ENCODE measurements at places on chromosomes 3 and 15.

DNA sequence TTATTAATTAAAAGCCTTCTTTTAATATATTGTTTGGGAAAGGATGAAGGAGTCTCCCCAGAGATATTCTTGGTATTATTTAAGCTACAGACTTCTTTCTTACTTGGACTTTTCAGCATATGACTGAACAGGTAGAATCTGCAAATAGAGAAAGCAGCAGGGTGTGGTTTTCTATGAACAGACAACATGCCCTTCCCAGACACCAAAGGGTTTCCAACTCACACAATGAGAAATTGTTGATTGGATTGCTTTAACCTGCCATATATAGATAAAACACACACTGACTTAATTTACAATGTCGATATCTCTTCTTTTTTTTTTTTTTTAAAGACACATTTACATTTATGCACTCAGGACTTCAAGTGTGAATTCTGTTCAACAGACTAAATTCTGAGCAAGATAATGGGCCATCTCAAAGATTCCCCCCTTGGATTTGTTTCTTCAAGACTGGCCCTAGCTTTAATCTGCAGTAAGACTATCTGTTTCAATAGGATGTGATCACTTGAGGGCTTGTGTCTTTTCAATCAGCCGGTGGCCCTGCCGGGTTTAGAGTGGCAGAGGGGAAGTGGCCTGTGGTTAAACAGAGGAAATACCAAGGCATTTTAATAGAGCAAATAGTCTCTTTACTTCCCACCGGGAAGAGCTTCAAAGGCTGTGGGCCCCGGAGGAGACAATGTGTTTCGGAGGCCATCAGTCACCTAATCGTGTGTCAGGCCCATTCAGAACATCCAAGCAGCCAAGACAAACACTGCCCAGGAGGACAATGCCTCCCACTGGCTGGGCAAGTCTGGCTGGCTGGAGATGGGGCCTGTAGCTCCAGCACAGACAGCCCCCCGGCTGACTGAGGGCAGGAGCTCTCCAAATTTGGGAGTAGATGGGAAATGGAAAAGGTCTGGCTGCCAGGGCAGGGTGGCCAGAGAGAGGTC is 6.1 kb downstream of the IL17RD start:
- DNase-seq = peak; percentile 14

DNA sequence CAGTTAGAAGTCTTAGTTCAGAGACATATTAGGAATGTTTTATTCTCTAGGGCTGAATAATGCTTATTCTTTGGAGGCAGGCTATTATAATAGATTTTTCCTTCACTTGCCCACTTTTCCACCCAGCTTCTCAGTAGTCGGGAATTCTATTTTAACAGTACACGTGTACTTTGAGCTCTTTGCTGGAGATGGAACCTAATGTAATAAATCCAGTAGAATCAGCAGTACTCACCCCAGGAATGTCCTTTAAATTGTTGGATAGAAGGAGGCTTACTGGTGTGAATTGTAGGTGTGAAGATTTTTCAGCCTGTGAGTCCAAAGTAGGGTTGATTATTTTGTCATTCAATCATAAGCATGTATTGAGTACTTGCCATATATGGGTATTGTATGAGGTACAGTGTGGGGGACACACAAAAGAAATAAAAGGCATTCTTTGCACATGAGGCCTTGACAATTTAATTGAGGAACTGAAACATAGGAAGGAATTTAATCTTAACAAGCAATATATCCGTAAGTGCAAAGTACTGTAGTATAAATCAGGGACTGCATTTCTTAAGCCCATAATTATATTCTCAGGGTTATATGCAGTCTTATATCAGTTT is 29.5 kb upstream of the MGA start:
- peak; percentile 41 for DNase-seq

GRCh38 chr3:127666676-127667075 is 6.1 kb upstream of the ABTB1 start:
- DNase-seq = no peak

- DNase-seq = no peak
Observed at GRCh38 chr15:72968531-72968922, 83.7 kb upstream of the NEO1 start.

DNA sequence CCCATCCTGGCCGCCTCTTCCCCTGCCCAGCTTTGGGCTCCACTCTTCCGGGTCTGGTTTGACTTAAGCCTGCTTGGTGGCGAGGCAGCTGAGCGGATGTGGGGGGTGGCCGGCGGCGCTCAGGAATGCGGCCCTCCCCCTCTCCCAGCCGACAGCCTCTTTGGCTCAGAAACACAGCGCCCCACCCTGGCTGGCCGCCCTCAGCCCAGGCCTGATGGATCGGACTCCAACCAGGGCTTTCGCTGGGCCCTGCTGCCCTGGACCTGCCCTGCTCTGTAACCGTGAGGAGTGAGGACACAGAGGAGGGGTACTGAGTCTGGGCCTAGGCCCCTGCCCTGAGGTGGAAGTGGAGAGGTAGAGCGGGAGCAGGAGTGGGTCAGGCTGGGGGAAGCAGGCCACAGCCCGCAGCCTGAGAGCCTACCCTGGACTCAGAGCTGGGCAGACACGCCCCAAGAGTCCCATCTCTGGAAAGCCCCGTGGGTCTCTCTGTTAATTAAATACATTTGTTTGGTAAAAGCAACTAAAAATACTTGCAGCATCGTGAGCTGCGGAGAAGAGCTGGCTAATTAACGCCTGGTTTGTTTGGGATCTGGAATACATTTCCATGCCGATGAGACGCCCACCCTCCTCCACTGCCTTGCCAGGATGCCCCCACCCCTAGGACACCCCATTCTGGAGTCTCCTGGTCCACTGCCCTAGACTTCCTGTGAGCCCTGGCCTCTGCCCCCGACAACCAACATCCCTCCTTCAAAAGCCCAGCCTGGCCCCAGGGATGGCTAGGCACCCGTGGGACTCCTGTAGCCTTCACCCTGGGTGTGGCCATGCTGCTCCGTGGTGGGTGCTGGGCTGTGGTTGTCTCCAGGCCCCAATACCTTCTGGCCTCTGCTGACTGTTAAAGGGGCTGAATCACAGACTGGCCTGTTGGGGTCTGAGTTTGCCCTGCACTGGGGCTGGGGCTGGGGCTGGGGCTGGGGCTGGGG is 19.6 kb downstream of the PLXNA1 start:
- no peak for DNase-seq

GRCh38 chr3:20062996-20063395 is 22.8 kb downstream of the KAT2B start:
- no peak for DNase-seq

DNA sequence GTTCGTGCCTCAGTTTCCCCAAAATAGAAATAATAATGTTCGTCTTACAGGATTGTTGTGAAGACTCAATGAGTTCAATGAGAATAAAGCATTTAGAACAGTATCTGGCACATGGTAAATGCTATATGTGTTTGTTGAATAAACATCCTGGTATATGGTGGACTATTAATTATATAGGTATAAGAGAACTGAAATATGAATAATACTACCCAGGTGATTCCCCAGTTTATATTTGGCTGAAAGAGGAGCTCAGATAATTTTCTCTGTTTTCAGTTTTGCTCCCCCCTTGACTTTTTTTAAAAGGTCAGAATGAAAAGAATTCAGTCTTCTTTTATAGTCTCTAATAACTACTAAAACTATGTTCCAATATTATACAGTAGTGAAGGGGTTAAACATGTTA is 46.9 kb downstream of the USP8 start:
- no peak for DNase-seq

- no peak for DNase-seq
Observed at GRCh38 chr3:123112232-123112631, 45.4 kb downstream of the PDIA5 start.

DNA sequence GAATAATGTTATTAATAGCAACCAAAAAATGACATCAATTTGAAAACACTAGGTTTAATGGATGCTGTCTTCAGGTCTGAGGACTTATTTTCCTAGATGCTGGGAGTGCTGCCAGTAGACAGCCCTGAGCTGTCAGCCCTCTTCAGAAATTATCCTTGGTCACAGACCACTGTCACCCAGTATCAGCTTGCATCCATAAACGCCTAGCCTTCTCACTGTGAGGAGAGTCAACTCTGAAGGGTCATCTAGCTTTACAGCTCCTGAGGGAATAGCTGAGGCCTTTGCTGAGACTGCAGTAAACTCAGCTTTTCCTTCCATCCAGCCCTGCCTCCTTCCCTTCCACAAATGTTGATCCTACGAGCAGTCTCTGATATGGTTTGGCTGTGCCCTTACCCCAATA is 19.4 kb upstream of the MNS1 start:
- no peak for DNase-seq

DNA sequence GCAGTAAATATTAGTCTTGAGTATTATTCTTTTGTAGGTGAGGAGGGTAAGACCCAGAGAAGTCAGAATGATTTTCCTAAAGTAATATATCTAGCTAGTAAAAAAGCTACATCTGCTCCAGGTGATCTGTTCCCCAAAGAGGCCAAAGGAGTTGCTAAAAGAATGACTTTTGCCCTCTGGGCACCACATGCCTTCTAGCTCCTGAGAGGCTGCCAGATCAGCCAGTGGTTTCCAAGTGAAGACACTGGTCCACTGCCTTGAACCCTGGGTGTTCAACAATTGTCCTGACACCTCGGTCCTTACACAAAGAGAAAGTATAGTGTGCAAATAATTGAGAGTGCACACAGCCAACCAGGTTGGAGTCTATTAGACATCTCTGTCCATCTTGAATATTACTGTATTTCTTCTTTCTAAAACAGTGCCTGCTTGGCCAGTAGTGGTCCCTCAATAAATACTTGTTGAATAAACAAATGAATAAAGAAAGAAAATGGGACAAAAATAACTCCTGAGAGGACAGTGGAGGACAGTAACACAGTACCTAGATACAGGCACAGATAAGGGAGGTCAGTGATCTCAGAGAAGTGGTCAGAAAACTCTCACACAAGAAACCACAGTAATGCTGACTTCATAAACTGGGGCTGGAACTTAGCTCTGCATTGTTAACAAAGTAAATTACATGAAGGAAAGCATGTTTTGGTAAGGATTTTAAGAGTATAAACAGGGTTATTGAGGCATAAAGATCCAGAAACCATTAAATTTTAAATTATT is 56.6 kb upstream of the CSTA start:
- no peak for DNase-seq

DNA sequence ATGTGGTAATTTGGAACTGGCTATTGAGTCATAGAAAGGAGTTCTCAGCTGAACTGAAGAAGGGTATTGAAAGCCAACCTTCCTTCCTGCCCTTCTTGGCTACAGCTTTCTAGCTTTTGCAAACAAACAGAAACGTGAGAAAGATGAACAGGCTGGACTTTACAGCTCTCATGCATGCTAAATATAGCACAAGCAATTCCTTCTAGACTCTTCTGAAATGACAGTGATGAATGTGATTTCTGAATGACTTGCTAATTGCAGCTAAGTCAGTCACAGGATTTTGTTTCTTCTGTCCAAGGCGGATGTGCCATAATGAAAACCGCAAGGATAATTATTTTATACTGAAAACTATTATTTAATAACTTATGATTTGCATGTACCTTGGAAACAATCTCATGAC is 36.3 kb downstream of the BCHE start:
- no peak for DNase-seq

Data from inflammatory macrophage treated with lipopolysaccharide for 4 hours (primary cell).